ENCODE measurements at places on chromosomes 2 and 18. TPM values are rescaled to one million over a fixed set of nuclear protein-coding genes. Genes with fewer than 3 reads are reported as not detected.

The TRIB2 gene
- total RNA-seq, result 5.4 TPM

The SERPINB3 gene
- not detected for total RNA-seq

The SERPINB13 gene
- not detected for total RNA-seq

The B3GNT7 gene
- 0.18 TPM for total RNA-seq

The ORC2 gene
- 30.3 TPM for total RNA-seq

The INHBB gene
- total RNA-seq, result not detected

The NCKAP5 gene
- not detected for total RNA-seq

The KIAA2012 gene
- total RNA-seq, result not detected

All from G401 (cell line).